ENCODE measurements at places on chromosomes 1 and 21.

DNA sequence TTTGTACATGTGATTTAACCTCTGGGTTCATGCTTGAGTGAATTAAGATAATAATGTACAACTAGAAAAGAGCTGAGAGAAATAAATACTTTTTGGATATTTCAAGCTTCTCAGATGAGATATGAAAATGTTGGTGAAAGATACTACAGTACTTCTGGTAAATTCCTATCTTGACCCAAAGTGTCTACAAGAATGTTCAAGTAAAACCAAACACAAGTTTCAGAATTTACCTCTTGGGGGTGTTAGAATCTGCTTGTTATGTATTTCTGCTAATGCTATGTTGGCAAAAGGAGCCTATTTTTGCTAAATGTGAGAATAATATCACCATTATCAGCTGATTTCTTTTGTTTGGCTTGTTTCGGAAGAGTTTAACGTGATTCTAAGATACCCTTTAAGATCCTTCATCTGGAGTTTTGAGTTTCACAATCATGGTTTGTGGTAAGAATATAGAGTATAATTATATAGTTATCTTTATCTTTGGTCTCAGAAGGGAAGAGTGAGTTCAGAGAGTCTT, 388.5 kb downstream of the LMO4 start:
- DNase-seq, result no peak

DNA sequence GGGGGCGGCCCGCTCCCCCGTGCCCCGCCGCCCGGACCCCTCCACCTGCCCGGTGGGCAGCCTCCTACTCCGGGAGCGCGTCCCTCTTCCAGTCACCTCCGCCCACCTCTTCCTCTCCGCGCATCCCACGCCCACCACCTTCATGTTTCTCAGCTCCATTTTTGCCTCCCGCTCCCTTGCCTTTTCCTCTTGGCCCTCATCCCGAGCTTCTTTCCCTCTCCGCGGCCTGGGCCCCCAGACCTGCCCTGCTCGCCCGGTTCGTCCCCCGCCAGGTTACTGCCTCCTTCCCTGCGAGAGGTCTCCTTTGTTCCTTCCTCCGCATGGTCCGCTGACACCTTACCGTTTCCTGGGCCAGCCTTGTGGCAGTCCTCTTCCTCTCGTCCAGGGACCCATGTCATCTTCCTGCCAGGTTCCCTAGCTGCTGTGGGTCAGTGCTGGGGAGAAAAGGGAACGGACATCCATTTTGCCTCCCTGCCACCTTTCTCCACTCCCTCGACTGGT, 563 bp downstream of the QSOX1 start:
- DNase-seq, result peak; percentile 50

GRCh38 chr1:111219557-111220286, 7.8 kb upstream of the CHI3L2 start:
- DNase-seq, result no peak

DNA sequence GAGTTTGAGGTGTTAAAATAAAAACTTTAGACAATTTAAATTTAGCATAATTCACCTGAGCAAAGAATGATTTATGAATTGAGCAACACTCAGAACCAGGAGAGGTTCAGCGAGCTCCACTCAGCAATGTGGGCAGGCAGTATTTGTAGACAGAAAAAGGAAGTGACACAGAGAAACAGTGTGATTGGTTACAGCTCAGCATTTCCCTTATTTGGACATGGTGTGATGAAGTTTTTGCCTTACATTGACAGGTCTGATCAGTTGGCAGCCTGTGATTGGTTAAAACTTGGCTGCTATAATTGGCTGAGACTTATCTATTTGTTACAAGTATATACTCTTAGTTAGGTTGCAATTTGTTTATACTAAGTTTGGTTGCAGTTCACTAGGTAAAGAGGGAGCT, 621.2 kb upstream of the PRMT6 start:
- no peak for DNase-seq

DNA sequence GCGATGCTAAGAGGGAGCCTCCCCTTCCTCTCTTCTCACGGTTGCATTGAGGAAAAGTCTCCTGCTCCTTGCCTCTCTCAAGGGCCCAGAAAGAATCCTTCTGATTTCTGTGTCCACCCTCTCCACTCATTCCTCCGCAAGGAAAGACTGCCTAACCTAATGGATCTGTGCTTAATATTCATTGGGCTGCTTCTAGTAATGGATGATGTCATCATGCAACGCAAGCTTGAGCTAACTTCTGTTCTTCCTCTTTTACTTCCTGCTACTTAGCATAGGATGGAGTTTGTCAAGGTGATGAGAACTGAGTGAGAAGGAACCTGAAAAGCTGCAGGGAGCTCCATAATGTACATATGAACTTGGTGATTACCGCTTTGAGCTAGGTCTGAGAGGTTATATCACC, 35.2 kb upstream of the HMGB4 start:
- DNase-seq, result no peak
